ENCODE measurements at places on chromosomes 11 and 22.

- no peak for DNase-seq
Measured at GRCh38 chr11:64348383-64349024, 8.5 kb downstream of the CCDC88B start.

DNA sequence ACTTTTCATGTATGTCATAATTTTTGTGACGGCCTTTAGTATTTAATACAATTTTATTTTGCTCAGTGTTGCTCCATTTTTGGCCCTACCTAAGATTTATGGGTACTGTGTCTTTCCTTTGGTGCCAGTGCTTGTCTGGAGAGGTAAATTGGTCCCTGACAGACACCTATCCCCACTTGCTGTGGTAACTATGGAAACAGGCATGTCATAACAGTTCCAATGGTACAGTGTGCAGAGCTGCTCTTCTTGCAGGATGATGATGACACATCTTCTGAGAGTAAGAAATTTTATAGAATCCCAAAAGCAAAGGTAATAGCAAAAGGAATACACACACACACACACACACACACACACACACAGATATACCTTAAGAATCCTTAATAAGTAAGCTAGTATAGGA, 118.5 kb downstream of the ELP4 start:
- DNase-seq: no peak

- no peak for DNase-seq
Measured at GRCh38 chr22:29003975-29004646, 57.5 kb downstream of the C22orf31 start.

DNA sequence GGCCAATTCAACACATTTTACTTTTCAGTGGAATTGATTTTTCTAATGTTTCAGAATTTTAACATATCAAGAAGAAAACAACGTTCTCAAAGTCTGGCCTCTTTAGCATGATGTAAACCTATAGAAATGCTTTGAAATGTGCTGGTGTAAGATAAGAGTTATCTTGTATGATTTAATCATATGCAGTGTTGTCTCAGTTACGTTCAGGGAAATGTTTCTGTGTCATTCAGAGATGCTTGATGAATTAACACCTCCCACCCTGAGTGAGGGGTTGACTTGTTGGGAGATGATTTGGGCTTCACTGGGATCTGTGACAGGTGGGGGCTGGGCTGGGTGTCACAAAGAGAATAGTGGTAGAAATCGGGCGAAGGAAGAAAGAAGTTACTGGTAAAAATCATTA, 15.7 kb upstream of the MYO18B start:
- no peak for DNase-seq

GRCh38 chr11:2653198-2653551, 46.6 kb downstream of the KCNQ1OT1 start:
- no peak for DNase-seq

DNA sequence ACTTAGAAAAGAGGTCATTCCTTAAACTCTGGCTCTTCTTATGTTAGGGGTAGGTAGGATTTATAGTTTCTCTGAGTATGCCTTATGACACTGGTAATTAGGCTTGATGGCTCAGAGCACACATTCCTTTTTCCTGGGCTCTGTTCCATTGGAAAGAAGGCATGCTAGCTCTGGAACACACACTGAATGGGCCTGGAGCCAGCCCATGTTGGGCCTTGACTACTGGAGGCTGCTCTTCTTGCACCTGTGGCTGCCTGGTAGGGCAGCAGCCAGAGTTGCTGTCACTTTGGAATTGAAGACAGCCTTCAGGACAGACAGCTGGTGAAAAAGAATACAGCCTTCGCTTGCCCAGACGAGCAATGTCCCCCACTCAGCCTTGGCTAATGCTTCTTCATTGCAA, 18.2 kb downstream of the MCAM start:
- no peak for DNase-seq
